PC-3 (cell line): ENCODE measurements at places on chromosomes 3 and 15. TPM values are rescaled to one million over a fixed set of nuclear protein-coding genes. Genes with fewer than 3 reads are reported as not detected.

Gene TNK2
- 43.7 and 49.3 TPM in 2 replicates for total RNA-seq

Gene HES1
- 852 and 906 TPM in 2 replicates for total RNA-seq

Gene CHRNA7
- total RNA-seq: 0.73 and 1.0 TPM in 2 replicates

Gene ARHGEF26
- 4.7 and 5.0 TPM in 2 replicates for total RNA-seq

Gene MYZAP
- total RNA-seq: 3.5 and 6.0 TPM in 2 replicates

Gene UQCRC1
- total RNA-seq: 575 and 622 TPM in 2 replicates

Gene HCN4
- total RNA-seq: not detected in 2 replicates

Gene SACM1L
- 30.1 and 46.7 TPM in 2 replicates for total RNA-seq

Gene ERICH6
- not detected in 2 replicates for total RNA-seq

Gene PRR23A
- not detected in 2 replicates for total RNA-seq

Gene SNTN
- not detected in 2 replicates for total RNA-seq
